Activated T-cell treated with anti-CD3 and anti-CD28 coated beads for 48 hours (primary cell): ENCODE measurements at places on chromosomes 2 and 18.

DNA sequence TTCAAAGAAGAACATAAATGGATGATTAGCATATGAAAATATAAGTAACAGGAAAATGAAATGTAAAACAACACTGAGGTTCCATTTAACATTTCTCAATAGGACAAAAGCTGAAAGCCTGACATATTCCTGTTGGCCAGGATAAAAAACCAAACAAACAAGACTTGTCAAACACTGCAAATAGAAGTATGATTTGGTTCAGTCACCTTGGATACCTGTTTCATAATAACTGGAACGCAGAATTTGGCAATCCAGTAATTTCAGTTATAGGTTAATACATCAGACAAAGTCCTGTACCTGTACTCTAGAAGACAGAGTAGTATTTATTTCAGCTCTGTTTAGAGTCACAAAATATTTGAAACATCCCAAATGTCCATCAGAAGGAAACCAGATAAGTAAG, 16.5 kb upstream of the EVA1A start:
- no peak for DNase-seq

DNA sequence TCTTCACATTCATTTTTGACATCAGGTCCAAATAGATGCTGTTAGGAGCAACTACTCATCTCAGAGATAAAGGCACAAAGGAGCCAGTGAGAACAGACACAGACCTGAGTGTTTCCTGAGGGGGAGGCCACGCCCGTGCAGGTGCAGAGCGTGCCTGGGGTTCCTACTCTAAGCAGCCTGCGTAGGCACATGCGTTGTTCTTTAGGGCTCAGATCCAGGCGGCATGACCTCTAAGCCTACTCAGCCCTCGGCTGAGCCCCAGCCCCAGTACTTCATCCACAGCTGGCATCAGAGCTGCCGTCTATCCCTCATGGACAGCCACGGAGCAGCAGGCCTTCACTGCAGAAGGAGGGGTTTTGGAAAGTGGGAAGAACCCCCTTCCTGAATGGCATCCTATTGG, 54.9 kb upstream of the PXDN start:
- no peak for DNase-seq

DNA sequence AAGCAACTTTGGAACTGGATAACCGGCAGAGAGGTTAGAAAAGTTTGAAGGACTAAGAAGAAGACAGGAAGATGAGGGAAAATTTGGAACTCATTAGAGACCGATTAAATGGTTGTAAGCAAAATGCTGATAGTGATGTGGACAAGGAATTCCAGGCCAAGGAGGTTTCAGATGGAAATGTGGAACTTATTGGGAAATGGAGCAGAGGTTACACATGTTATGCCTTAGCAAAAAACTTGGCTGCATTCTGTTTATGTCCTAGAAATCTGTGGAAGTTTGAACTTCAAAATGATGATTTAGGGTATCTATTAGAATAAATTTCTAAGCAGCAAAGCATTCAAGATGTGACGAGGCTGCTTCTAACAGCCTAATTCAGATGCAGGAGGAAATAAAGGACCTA, 675.1 kb upstream of the SYT4 start:
- no peak for DNase-seq

- DNase-seq, result no peak
Observed at GRCh38 chr2:216498070-216498378, 620 bp upstream of the RPL37A start.

DNA sequence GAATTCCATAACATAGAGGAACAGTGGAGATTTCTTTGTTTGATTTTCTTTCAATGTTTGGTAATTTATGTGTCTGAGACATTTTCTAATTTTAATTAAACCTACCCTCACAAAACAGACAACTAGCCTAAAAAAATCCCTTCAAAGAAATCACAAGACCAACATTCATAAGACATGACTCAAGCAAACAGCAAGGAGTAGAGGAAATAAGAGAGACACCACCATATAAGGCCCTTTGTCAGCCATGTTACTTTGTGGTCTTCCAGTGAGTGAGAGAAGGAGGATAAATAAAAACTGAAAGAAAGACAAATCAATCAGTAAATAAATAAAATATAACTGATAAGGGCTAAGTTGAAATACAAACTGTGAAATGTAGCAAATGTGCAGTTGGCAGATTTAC, 830.8 kb upstream of the SLC39A10 start:
- DNase-seq, result no peak

GRCh38 chr18:79597176-79597830, 82.3 kb upstream of the CTDP1 start:
- DNase-seq, result no peak

DNA sequence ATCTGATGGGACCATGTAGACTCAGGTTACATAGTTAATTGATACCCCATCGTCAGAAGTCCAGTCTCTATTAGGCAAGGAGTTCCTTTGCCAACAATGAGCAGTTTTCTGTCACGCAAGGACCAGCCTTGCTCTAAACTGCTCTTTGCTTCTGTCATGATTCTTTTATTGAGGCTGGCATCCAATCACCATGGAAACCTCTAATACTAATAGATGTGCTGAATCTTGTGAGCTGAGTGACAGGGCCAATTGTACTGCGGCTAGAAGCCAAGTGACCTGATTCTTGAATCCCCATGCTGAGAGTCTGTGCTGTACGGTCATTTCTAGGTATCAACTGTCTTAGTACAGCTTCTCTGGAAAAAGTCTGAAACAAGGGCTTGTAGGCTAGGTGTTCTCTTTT, 395.6 kb downstream of the RND3 start:
- no peak for DNase-seq

- DNase-seq, result peak; percentile 56
Observed at GRCh38 chr2:28624793-28625701, 126.6 kb upstream of the PPP1CB start.

- DNase-seq, result no peak
Observed at GRCh38 chr18:457140-457519, 43.4 kb downstream of the COLEC12 start.

GRCh38 chr18:78639006-78639950, 340.3 kb upstream of the SALL3 start:
- DNase-seq, result no peak

DNA sequence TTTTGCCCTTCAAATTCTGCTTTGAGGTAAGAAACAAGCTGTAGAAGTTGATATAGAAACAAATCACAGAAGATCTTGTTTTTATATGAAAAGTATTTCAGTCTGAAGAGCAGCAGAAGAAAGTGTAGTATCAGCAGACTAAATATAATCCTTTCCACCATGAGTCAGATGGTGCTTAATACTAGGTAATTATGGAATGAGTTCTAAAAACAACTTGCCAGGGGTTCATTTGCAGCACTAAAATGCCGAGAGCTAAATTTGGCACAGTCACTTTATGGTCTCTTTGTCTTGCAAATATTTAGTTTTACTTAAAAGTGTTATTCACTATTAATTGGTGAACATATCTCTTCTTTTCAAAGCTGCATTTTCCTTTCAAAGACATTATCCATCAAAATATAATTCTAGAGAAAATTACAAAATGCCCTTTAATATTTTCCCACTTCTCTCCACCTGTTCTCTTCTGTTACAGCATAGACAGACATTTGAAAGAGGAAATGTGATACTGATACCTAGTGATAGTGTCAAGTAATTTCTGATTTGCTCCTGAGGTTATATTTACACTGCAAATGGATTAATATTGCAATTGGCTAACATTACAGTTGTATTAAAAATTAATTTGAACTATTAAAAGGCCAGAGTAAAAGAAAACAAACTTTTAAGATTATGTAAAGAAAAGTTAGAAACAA, 5.3 kb downstream of the MYL1 start:
- DNase-seq, result no peak
